Activated naive CD8-positive, alpha-beta T cell treated with anti-CD3 and anti-CD28 coated beads, Interleukin-2, amount 50 U/mL, for 24 hours (primary cell): ENCODE measurements at places on chromosomes 7 and 10.

DNA sequence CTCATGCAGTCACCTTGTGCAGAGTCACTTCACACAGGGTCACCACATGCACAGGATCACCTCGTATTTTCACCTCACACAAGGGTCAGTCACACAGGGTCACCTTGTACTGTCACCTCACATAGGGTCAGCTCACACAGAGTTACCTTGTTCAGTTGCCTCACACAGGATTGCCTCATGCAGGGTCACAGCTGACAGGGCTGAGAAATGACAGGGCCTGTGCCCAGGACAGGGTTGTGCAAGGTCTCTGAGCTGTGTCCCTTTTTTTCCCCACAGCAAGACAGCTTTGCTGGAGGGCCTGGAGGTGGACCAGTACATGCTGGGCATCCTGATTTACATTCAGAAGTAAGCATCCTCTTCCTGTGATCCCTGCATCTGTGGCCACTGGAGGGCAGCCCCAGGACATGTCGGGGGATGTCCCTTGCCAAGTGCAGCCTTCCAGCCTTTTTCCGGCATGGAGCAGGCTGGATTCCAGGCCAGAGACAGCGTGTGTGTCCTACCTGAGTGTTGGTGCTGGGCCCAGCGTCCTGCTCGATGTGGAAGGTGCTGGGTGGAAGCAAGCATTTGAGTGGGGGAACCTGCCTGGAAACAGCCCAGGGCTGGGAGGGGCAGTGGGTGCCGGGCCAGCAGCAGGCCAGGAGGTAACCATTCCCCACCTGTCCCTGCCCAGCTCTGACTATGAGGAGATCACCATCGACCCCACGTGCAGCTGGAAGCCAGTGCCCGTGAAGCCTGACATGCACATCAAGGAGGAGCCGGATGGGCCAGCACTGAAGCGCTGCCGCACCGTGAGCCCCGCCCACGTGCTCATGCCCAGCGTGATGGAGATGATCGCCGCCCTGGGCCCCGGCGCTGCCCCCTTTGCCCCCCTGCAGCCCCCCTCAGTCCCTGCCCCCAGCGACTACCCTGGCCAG lies 16.3 kb downstream of the ZMIZ2 start:
- DNase-seq: no peak

- no peak for DNase-seq
Observed at GRCh38 chr10:20870834-20871233, 26.3 kb downstream of the NEBL start.

GRCh38 chr10:59181668-59182067 lies 5.2 kb downstream of the PHYHIPL start:
- DNase-seq: no peak

- peak; percentile 71 for DNase-seq
Observed at GRCh38 chr10:23067939-23068775, 27.2 kb upstream of the MSRB2 start.

- no peak for DNase-seq
Observed at GRCh38 chr10:31652038-31652437, 276.6 kb downstream of the ARHGAP12 start.

GRCh38 chr7:25976630-25977029 lies 175.4 kb upstream of the NFE2L3 start:
- no peak for DNase-seq

GRCh38 chr7:28378574-28379149 lies 33.7 kb upstream of the CREB5 start:
- DNase-seq: no peak

DNA sequence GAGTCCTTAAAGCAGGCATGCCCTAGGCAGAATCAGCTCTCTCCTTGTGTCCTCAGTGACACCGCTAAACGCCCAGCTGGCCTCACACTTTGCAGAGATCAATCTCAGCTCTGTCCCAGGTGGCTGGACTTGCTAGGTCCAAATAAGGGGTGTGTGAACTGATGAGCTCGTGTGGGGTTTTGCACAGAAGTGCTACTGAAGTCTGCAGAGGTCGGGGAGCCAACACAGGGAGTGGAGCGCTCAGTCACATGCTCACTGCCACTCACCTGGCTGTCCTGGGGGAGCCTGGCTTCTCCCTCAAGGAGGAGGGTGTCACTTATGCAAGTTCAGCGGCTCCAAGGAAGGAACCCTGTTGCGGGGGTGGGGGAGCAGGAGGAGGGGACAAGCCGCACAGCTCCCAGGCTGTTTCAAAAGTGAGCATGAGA lies 2.0 kb downstream of the ELN start:
- no peak for DNase-seq

DNA sequence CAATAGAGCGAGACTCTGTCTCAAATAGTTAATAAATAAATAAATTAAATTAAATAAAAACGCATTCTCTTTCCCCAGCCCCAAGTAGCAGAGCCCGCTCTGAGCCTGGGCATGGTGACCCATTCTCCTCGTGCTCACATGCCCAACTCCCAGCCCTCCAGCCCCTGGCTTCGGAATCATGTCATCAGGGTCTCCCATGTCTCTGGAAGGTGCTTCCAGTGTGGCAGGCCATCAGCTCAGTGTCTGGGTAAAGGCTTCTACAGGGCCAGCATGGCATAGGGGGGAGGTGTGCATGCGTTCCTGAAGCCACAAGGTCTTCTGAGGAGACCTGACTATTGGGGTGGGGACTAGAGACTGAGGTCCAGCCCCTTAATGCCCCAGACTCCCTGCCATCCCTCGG lies 72.8 kb downstream of the ALOX5 start:
- DNase-seq: no peak

GRCh38 chr7:143327903-143328302 lies 12.0 kb downstream of the CLCN1 start:
- DNase-seq: no peak

GRCh38 chr7:158749396-158749795 lies 44.8 kb upstream of the NCAPG2 start:
- no peak for DNase-seq

- DNase-seq: no peak
Observed at GRCh38 chr7:44195889-44196288, 4.9 kb upstream of the YKT6 start.

DNA sequence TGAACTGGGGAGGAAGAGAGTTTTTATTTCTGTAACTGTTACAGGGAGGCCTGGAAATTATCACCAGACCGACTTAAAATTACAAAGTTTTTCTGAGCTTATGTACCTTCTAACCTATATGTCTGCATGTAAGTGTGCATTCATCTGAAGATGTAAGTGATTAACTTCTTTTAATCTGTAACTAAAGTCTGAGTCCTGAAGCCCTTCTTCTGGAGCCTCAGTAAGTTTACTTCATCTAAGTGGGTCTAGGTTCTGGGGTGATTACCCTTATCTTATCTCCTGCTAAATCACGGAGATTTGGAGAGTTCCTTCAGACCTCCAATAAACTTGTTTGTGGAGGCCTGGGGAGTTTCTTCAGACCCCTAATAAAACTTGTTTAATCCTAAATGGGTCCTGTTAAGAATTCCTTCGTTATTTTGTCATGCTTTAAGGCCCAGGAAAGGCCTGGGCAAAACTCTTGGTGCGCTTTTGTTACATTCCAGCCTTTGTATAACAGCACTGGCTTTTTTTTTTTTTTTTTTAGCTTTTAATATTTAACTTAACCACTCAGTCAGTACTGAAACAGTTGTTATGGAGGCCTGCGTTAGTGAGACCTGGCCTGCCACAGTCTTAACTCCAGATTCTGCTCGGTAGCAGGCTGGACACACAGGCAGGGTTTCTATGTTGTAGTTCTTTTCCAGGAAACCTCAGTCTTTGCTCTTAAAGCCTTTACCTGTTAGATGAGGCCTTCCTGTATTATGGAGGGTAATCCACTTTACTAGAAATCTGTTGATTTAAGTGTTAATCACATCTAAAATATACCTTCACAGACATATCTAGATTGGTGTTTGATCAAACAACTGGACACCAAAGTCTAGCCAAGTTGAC lies 33.0 kb downstream of the TPST1 start:
- no peak for DNase-seq

- DNase-seq: no peak
Observed at GRCh38 chr10:13049774-13050420, 48.4 kb upstream of the CCDC3 start.

GRCh38 chr10:120929166-120929565 lies 78.0 kb downstream of the WDR11 start:
- no peak for DNase-seq

- DNase-seq: no peak
Observed at GRCh38 chr10:112213098-112213823, 29.7 kb upstream of the GPAM start.

DNA sequence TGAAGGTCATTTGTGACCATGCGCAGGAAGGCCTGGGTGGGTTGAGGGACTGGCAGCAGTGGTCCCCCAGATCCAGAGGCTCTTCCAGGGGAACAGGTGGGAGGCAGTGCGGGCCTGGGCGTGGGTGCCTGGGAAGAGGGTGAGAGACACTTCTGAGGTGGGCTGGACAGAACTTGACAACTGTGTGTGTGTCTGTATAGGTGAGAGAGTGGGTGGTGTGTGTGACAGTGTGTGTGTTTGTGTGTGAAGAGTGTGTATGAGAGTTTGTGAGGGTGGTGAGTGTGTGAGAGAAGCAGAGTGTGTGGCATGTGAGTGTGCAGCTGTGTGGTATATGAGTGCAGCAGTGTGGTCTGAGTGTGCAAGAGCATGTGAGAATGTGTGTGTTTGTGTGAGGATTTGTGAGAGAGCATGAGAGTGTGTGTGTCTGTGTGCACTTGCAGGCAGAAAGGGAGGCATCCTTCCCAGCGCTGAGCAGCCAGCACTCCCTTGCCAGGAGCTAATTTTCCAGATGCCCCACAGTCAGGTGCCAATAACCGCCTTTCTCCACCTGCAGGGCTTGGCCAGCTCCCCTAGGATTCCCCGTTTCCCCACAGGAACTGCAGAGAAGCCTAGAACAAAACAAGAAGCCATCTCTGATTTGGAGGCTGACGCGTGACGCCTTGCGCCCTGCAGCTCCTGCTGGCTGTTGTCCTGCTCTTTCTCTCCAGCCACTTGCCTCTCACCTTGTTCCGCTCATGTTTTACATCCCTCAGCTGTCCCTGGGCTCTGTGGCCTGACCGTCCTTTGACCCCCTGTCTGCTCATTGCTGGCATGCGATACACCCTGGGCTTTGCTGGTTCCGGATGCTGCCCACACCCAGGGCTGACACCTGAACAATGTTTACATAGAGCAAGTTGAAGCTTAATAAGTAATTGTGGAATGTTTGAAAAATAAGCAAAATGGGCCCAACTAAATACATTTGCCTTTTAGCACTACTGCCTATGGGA lies 88.0 kb downstream of the TMEM178B start:
- no peak for DNase-seq

GRCh38 chr10:2478656-2479055 lies 588.7 kb upstream of the PFKP start:
- no peak for DNase-seq

GRCh38 chr10:117137031-117137910 lies 799 bp downstream of the VAX1 start:
- DNase-seq: no peak

- peak; percentile 50 for DNase-seq
Observed at GRCh38 chr10:112115781-112116385, 67.7 kb downstream of the GPAM start.

DNA sequence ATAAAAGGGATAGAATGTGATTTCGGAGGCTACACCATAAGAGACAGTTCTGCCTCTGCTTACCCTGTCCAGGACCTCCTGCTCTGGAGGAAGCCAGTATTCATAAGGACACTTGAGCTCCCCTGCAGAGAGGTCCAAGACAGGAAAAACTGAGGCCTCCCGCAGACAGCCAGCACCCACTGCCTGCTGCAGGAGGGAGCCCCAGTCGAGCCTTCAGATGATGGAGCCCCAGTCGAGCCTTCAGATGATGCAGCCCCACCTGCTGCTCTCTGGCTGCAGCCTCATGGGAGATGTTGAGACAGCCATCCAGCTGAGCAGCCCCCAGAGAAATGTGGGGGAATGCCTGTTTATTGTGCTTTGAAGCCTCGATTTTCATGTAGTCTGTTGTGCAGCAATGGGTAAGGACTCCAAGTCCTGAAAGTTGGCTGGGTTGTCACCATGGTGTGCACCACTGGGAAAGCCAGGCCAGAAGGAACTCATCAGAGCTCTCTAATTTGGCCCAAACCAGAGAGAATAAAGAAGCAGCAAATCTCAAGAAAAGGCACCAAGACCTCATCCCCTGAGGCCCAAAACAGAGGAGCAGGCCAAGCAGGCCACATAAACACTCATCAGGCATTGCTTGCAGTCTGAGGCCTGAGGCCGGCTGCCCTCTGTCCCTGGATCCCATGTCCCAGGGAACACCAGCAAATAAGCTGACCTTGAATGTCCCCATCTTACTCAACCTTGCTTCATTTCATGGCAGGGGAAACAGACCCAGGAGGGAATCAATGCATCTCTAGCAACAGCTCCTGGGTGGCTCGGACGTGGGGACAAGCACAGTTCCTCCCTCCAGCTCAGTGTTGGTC lies 30.9 kb downstream of the CALML5 start:
- no peak for DNase-seq

GRCh38 chr10:126732308-126732707 lies 61.8 kb upstream of the C10orf90 start:
- DNase-seq: no peak

- no peak for DNase-seq
Observed at GRCh38 chr7:18590744-18591340, 95.3 kb downstream of the HDAC9 start.

DNA sequence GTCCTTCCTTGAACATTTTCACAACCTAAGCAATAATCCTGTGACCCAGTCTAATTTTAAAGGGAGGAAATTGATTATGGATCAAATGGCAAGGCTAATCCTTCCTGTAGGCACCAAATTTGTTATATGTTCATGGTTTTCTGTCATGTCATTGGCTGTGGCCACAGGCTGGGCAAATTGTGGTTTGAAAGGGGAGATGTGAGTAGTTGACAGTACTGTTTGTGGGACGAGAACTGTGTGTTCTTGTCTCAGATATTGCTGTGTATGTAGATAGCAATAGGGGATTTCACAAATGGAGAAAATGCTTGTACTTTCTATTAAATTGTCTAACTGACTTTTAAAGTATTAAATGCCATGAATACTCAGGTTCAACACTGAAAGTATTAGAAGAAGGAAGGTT lies 8.1 kb upstream of the PRKG1 start:
- DNase-seq: no peak

GRCh38 chr7:155467846-155468784 lies 10.2 kb downstream of the EN2 start:
- no peak for DNase-seq

- no peak for DNase-seq
Observed at GRCh38 chr7:7959979-7960670, 8.5 kb upstream of the GLCCI1 start.

DNA sequence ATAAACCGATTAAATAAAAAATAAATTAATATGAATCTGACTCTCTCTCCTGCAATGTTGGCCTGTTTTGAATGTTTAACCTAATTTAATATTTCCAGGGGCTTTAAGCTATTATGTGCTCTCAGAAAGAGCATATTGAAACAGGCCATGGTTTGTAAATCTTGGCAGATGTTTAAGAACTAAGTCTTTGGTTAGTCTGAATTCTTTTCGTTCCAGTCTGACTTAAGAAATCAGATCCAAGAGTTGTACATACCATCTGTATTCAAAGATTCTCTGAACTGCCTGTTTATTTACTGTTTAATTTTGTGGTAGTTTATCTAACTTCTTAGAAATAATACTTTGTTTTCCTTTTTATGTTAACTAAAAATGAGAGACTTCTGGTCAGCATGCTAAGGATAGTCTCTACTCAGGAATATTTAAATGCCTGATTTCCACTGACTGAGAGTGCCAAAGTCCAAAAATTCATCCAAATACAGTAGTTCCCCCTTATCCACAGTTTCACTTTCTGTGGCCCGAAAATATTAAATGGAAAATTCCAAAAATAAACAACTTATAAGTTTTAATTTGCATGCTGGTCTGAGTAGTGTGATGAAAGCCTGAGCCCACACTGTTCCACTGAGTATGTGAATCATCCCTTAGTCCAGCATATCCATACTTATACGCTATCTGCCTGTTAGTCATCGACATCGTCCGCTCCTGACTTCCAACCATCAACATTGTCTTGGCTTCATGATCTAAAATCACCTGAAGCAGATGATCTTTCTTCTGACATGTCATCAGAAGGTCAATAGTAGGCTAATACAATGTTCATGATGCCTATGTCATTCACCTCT lies 238.1 kb upstream of the CSTF2T start:
- no peak for DNase-seq
